ENCODE measurements at places on chromosomes 11 and 22.

DNA sequence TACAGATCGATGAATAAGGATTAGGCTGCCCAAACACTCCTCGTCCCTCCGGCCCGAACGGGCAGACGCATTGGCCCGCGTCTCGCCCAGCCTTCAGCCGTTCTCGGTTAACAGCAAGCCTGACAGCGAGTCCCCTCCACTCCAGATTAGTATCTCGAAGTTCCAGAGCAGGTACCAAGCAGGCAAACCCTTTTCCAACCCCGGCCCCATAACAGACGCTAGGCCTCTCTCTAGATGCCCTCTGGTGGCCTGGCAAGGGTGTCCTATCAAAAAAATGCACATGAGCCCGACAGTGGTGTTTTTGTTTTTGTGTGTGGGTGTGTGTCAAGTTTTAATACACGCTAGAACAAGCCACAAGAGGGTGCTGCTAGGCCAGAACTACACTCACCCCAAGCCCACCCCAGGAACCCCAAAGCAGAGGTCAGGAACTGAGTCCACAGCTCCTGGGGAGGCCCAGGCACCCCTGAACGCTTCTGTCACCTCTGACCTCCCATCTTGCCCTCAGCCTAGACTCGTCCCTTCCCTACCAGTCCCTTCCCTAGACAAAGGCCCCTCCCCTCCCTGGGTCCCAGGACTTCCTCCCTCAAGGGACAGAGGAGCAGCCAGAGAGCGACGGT lies 658 bp upstream of the ARFGAP2 start:
- DNase-seq: peak; percentile 40

DNA sequence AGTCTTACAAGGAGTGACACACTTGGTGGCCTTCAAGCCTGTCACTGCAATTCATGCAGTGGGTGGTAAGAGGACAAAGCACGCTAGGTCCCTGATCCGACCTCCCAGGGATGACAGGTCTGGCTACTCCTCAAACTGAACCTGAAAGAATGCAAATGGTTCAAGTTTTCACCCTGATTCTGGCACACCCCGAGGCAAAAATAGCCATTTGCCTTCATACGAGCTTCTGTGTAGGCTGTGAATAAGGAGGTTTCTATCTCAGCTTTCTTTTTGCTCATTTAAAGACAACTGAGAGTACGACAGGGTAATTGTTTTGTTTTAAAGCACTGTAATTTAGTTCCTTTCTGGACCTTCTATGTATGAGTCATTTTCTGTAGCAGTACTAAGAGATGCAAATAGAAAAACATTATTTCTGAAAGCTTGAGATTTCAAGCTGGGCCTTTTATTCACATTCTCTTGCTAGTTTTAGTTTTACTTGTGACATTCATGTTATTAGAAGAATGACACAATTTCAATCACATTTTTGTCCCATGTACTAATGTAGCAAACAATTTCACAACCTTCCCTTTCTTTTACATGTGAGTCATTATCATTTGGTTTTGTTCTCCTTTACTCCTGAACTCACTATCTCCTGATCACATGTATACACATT lies 56.6 kb upstream of the FDX1 start:
- no peak for DNase-seq

DNA sequence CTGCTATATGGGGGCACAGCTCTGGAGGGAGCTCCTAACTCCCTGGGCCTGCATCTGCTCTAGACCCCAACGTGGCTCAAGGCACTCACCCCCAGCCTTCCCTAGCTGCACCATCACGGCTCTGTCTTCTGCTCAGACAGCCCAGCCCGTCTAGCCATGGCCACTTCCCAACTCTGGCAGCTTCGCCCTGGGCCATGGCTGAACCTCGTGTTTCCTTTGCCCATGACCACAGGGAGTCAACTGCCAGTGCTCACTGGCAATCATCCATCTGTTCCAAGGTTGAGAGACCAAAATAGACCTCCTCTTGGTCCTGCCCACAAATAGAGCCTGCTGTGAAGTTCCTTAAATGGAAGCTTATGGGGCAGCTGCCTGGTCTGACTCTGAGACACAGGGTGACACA lies 5.4 kb downstream of the LMO1 start:
- no peak for DNase-seq

DNA sequence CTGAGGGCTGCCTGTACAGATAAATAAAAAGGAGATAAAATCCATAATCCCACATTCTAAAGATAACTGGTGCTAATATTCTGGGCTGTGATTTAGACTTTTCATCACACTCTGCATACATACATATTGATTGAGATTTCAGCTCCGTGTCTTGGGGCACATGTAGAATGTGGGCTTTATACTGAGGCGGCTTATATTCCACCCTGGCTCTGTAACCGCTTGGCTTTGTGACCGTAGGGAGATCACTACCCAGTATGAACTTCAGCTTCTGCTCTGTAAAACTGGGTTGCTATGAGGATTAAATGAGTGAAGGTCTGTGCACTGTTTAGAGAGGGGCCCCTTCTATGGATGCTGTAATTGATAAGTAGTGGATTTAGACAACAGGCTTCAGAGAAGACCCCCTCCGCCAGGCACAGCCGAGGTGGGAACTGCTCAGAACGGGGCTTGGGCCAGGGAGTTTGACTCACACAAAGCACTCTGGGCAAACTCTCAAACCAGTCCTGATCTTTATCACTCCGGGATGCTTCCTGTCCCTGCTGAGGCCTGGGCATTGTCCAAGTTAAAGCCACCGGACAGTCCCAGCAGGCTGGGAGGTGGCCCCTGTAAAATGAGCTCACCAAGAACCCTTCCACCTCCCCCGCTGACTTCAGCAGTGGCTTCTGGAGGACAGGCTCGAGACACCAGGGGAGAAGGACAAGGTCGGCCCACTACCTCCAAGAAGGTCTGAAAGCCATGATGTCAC lies 17.2 kb downstream of the KIAA1671 start:
- DNase-seq: no peak

- no peak for DNase-seq
Observed at GRCh38 chr22:46007003-46007847, 30.3 kb upstream of the WNT7B start.

- DNase-seq: no peak
Observed at GRCh38 chr11:128862406-128862805, 4.7 kb downstream of the KCNJ1 start.

- no peak for DNase-seq
Observed at GRCh38 chr22:40449676-40450035, 79.3 kb downstream of the SGSM3 start.

DNA sequence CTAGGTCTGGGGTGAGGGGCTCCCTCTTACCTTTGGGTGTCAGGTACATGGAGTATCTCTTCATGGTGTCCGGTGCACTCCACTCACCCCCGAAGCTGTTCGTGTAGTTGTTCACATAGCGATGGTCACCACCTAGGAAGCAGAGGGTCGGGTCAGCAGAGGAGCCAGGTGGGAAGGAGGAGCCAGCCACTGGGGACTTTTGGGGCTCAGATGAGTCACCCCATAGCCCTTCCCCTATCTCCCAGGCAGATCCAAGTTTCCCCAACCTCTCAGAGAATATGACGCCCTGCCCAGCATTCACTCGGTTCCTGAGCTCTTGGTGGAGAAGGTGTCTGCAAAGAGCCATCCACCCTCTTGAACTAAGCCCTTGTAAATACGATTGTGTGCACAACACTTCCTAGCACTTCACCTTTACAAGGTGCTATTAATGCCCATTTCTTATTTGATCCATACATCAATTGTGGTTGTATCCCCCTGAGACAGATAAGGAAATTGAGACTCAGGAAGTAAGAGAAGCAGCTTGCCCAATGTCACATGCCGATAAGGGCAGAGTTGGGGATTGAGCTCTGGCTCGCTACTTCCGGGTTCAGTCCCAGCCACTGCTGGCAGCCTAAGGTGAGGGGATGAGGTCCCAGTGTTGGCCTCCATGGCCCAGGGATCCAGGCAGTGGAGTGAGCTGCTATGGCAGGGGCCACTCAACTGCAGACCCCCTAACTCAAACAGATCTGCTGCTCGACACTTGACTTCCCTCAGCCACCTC lies 14.8 kb downstream of the TRIM29 start:
- no peak for DNase-seq

- no peak for DNase-seq
Observed at GRCh38 chr11:88179141-88179540, 3.9 kb upstream of the RAB38 start.

DNA sequence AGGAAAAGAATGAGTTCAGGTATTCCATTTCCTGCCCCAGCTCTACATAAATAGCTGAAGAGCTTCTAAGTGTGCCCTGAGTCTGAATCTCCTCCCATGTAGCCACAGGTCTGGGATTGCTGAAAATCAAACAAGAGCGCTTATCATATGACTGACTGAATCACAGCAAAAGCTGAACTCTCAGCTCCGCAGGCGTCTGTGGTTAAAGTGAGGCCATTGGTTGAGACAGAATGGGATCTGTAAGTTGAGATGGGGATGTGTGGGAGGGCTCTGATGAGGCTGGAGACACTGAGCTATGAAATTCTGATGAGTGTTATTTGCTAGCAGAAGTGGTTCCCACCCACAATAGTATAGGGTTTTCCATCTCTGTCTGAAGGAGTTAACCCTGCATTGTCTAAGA lies 637.0 kb downstream of the OPCML start:
- no peak for DNase-seq

DNA sequence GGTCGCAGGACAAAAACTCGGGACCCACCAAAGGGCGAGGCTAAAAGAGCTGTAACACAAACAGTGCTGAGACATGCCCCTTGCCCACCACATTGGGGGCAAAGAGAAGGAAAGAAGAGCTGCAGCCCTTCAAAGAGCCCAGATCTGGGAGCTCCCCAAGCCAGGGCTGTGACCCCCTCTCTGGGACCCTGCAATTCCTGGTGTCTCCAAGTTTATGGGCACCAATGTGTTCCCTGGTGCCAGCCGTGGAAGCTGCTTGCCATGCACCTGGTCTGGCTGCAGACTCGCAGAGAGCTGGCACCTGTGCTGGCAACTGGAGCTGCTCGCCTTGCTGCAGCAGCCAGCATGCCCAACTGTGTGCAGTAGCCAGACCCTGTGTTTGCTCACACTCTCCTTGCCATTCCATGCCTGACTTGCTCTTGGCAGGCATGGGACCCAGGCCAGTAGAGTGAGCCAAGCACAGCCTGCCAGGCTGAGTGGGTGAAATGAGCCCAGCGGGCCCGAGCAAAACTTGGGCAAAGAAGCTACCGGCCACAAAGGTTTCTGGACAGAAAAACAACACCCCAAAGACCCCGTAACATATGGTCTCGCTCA lies 16.0 kb downstream of the RRP8 start:
- no peak for DNase-seq

DNA sequence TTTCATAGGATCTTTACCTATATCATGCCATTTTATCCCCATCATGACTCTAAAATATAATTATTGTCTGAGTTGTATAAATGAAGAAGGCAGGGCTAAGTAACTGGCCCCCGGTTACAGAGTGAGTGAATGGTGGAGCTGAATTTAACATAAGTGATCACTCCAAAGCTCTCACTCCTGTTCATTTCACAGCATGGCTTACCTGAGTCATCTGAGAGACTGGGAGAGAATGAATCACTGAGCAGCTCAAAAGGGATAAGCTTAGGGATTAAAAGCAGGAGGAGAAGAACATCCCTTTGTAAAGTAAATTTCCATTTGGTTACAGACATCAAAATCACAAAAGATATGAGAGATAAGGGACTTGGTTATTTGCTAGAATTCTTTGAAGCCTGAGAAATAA lies 294.0 kb upstream of the CTSC start:
- DNase-seq: no peak

DNA sequence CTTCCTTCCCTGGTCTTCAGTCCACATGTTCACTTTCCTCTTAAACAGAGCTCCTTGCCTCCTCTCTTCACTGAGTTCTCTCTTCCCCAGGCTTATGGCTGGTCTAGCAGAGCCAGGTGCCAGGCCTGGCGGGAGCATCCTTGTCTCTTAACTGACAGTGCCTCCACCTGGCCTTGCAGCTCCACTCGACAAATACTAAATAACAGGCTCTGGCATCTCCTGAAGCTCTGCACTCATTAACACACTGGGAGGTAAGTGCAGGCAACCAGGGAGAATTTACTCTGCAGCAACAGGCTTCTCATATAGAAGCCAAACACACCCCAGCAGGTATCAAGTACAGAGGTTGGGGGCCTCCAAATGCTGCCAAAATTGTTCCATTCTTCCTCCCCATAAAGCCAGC lies 438.1 kb downstream of the SOX6 start:
- DNase-seq: no peak

DNA sequence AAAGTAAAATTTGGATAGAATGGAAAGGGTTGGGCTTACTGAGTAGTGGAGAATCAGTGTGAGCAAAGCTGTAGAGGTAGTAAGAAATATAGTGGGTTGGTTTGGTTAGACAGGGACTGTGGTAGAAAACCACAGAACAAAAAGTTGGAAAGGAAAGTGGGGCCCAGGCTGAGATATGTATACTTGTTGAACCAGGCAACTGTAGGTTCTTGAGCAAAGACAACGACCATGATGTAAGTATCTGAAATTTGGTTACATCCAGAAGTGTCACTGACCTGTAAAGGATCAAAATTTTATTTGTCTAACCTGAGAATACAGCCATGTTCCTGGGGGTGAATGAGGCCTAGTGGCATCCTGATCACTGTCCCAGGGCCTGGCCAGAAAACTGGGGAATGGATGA lies 114.1 kb downstream of the STIM1 start:
- no peak for DNase-seq

DNA sequence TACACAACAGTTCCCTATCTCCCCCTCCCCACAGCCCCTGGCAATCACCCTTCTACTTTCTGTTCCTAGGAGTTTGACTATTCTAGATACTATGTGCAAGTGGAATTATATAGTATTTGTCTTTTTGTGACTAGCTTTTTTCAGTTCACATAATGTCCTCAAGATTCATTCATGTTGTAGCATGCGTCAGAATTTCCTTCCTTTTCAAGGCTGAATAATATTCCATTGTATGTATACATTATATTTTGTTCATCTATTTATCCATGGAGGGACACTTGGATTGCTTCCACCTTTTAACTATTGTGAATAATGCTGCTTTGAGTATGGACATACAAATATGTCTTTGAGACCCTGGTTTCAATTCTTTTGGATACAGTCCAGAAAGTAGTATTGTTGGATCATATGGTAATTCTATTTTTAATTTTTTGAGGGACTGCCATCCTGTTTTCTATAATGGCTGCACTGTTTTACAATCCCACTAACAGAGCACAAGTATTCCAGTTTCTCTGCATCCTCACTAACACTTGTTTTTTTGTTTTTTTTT lies 128.8 kb downstream of the ARHGAP42 start:
- DNase-seq: no peak

Measured in stimulated activated CD4-positive, alpha-beta T cell treated with anti-CD3 and anti-CD28 coated beads, Interleukin-15, amount 100 ng/mL, for 1 hour (primary cell).